ENCODE measurements at places on chromosomes 4 and X.
A peak's percentile ranks its signal among the peaks of the same experiment; 100 is the strongest.

DNA sequence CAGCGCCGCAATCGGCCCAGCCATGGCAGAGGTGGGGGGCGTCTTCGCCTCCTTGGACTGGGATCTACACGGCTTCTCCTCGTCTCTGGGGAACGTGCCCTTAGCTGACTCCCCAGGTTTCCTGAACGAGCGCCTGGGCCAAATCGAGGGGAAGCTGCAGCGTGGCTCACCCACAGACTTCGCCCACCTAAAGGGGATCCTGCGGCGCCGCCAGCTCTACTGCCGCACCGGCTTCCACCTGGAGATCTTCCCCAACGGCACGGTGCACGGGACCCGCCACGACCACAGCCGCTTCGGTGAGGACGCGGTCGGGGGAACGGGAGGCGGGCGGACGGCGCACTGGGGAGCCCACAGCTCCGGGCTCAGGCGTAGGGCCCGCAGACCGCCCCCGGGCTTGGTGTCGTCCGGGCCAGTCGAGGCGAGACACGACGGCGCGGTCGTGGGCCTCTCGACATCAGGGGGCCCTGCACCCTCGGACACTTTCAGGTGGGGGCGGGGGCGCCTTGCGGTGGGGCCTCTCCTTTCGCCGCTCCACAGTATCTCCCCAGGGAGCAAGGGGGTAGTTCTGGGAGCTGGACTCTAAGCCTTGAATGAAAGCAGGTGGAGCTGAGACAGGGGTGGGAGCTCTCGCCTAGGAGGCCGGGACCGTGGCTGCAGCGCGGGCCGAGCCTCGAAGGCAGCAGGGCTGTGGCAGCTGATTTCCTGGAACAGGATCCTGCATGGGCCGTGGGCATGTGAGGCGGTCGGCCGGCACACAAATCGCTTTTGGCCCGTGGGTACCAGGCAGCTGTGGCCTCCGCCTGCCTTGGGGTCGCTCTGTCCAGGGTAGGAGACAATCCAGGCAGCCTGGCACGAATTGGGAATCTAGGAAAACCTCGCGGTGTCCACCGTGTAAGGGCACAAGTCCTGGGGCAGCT lies 722 bp downstream of the FGF16 start:
- DNase-seq: no peak

DNA sequence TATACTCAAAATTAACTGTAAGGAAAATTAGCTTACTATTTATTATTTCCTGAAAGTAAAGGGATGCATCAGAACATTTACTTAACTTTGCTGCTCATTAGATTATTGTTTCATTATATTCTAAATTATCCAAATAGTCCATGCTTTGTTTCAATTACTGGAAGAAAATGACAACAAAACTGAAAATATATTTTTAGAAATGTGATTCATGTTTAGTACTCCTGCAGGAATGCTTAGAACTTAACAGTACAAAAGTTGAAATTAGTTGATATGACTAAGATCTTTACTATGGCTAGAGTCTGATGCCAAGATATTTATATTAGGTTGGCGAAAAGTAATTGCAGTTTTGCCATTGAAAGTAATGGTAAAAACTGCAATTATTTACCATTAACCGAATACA lies 660.5 kb upstream of the PABPC4L start:
- DNase-seq: no peak

DNA sequence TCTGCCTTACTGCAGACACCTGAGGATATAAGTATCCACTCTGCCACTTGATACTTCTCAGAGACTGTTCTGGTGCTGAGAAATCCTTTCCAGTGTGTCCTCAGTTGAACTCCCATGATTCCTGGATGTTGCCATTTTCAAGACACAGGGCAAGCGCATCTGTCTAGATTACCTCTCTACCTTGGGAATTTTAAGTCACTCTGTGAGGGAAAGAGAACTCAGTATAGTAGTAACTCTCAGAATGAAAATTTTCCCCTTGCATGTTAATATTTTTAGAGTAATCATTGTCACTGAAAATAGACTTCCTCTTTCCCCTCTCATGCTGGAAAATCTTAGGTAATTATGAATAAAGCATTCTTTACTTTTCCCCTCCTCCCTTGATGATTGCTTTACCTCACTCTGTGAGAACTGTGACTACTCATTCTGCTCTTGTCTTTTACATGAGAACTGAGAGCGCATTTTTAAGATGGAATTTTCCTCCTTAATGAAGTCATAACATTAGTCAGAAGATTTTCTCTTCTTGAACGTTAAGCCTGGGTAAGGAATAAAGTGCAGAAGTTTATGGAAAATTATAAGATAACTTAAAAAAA lies 45.0 kb downstream of the TET2 start:
- peak; percentile 57 for DNase-seq

- DNase-seq: peak; percentile 49
Measured at GRCh38 chr4:169030562-169030982, 20.5 kb upstream of the CBR4 start.

- no peak for DNase-seq
Measured at GRCh38 chr4:3857269-3857926, 91.2 kb downstream of the ADRA2C start.

- no peak for DNase-seq
Measured at GRCh38 chr4:39341075-39341725, 25.0 kb downstream of the RFC1 start.

- DNase-seq: no peak
Measured at GRCh38 chr4:912548-913279, 19.4 kb downstream of the GAK start.

- peak; percentile 97 for DNase-seq
Measured at GRCh38 chr4:54513204-54513603, 144.6 kb upstream of the KIT start.

DNA sequence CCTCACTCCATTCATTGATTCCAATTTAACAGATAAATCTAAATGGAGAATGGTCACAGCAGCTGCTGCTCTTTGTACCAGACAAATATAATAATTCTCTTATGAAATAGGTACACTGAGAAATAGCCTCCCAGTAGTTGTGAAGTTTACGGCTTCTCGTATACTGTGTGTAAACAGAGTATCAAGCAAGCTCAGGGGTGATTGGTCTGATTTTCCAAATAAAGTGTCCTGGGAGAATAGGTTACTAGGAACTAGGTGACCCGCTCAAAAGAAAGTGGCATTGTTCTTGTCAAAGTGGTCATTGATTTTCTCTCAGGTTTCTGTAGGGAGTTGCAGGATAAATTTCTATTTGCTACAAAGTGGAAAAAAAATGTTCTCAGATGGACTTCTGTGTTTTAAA lies 838.2 kb downstream of the RAPGEF2 start:
- no peak for DNase-seq

DNA sequence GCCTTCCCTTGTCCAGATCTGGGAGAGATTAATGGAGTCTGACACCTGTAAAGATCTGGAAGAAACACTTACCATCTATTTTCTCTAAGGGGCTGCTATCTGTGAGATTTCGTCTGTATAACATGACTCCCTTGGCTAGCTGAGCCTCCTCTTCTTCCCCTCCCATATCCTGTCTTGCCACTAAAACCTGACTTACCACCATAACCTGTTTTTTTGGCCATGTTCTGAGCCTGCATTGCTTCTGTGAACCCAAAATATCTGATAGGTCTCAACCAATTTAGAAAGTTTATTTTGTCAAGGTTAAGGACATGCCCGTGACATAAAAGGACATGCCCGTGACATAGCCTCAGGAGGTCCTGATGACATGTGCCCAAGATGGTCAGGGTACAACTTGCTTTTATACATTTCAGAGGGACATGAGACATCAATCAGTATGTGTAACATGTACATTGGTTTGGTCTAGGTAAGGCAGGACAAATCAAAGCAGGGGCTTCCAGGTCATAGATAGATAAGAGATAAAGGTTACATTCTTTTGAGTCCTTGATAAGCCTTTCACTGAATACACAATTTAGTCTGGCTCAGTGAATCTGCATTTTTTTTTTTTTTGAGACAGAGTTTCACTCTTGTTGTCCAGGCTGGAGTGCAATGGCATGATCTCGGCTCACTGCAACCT lies 11.4 kb downstream of the MGST2 start:
- no peak for DNase-seq

DNA sequence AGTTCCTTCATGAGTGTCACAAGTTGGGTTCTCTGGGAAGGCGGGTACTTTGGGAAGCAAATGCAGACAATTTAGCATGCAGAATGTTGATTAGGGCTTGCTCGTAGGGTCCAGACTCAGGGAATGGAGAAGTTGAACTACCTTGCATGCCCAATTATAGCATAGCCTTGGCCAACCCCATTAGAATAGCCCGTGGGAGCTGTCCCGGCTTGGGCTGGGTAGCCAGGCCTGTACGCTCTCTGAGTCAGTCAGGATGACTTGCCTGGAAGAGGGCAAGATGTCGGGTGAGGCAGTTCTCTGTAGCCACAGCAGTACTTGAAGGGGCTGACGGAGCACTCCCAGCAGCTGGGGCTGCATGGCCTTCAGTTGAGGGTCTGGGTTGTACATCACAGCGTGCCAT lies 19.5 kb downstream of the KIAA0232 start:
- DNase-seq: no peak

- no peak for DNase-seq
Measured at GRCh38 chr4:141567326-141567915, 69.0 kb upstream of the IL15 start.

GRCh38 chrX:63350465-63350877 lies 661 bp downstream of the SPIN4 start:
- DNase-seq: peak; percentile 3

DNA sequence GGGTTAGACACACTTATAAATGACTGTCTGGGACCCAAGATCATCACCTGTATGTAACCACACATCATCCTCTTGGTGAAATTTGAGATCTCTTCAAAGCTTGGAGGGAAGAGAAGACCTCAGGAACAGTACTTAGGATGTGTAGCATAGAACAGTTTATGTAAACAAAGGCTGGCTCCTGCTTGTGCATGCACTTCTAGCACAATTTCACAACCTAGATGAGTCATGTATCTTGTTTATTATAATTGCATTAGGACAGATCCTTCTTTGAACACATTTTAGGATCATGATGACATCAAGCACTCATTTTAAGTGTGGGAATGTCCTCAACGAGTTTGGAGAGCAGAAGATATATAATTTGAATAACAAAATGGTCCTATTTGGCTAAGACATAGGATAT lies 26.3 kb upstream of the ZMAT1 start:
- DNase-seq: peak; percentile 33

DNA sequence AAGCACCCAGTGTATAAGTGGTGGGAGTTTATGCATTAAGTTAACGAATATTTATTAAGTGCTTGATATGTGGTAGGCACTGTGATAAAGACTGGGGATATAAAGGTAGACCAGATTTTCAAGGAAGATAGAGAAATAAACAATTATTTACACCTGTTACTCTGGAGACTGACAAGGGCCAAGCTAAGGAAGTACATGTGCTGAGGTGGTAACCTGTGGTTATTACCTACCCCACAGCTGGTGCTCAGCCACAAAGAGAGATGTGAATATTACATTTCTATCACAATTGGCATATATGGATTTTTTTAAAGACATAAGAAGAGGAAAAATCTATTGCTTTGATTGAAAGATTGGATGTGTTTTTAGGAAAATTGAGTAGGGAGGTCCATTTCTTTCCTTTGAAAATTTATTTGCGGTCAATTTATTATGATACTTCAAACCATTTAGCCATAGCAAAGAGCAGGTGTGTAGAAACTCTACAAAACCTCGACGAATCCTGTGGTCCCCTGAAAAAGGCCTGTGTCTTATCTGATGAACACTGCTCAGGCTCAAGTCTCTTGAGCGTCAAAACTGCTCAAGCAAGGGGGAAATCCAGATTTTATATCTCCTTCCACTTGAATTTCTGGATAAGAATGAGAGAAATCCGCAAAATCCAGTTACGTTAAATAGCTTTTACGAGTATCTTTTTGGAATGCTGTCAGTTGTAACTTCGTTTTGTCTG lies 217.7 kb upstream of the HAND2 start:
- no peak for DNase-seq

DNA sequence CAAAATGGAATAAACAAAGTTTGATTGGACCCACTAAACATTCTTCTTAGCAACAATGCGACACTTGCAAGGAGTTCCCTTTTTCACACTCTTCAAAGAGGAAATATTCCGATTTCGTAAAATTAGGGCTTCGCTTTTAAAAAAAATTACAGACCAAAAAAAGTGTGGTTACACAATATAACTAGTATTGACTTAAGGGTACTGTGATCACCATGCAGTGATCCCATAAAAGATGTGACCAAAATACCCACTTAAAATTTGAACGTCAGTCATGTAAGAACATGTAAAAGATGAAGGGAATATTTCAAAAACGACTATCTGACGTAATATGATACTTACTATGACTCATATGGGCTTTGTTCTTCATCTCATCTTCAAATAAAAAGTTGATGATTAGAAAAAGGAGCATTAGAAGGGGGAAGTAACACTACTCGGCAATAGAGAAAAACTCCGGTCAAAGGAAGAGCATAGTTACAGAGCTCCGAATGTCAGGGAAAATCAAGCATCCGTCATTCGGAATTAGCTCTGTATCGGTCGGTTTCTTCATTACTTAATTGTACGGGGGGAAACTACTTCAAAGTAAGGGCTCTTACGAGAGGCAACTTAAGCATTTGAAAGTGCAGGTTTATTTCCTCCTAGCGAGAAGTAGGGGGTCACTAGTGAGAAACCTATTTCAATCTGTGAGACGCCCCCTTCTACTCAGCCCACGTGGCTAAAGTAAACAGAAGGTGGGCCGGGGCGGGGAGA lies 1.3 kb upstream of the TET2 start:
- DNase-seq: peak; percentile 42

GRCh38 chr4:78621395-78621794 lies 69.8 kb downstream of the ANXA3 start:
- no peak for DNase-seq

GRCh38 chrX:37753384-37753783 lies 26.5 kb upstream of the CYBB start:
- no peak for DNase-seq

GRCh38 chr4:108107729-108108382 lies 60.9 kb downstream of the LEF1 start:
- DNase-seq: no peak

DNA sequence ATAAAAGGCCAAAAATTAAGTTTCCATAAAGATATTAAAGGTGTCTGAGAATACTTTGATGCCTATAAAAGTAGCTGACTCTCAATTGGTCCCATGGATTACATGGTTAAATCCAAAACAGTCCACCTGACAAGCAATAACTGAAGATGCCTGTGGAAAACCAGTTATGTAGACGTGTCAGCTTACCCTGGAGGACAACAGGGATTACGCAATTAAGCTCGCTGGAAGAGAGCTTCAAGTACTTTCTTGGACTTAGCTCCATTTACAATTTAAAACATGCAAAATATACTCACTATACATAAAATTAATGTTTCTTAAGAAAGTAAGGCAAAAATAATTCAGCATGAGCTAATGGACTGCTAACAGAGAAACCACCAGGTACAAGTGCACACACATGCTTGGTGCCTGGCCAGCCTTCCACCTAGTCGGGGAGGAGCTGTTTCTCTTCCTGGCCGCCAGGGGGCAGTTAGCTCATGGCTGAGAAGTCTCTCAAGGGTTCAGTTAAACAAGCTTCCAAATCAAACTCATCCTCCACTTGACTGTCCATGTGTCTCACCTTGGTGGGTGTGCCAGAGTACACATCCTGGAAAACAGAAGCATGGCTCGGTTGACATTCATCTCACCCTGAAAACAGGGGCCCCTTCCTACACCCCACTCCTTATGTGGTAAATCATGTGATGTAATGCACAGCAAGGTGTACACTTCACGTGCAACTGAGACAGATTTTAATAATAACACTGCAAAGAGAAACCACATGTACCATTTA lies 9.2 kb upstream of the FAM53A start:
- peak; percentile 72 for DNase-seq

Measured in fibroblast of mammary gland (primary cell).